ENCODE measurements at places on chromosomes 12 and 14.
A peak's percentile ranks its signal among the peaks of the same experiment; 100 is the strongest.

DNA sequence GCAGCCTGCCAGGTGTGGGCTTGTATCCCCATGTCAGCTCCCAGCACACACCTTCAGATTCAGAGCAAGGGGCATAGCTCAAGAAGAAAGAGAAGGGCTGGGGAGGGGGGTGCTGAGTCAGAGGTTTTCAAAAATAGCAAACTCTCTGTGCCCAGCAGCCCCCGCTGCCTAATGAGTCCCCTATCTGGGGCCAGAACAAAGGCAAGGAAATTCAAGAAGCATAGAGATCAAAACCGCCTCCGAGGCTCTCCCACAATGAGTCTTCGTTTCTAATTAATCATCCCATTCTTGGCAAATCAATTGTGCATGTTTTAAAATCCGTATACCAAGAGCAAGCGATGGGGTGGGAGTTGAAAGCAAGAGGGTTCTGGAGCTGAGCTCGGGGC, 19.5 kb upstream of the CMKLR1 start:
- no peak for DNase-seq

DNA sequence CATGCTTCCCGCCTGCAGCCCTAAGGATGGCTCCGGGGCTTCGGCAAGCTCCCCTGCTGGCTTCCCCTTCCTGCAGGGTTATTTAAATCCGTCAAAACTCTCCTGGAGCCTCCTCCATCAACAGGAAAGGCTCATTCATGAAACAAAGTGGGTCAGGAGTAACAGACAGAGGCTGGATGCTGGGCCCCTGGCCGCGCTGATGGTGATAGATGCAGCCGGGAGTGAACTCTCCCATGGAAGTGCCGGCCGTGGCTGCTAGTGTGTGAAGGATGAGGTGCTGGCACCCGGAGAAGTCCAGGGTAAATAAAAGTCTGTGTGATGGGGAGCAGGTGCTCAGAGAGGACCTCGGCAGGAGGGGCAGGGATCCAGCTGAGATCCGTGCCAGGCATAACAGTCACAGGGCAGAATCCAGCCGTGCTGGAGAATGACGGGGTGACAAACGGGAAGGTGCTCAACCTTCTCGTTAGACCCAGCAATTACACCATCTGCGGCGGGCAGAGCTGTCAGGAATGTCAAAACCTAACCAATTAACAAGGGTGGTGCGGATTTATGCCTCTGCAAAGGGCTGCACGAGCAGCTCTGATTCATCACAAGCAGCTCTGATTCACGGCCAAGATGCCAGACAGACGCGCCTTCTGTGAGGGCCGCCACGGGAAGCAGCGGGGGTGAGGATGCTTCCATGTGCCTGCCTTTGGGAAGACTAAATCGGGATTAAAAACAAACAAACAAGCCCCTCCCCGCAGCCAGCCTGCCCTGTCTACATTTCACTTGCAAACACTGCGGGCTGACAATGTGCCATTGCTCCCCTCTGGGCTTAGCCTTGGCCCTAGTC, 55.6 kb downstream of the SYNE3 start:
- peak; percentile 100 for DNase-seq

DNA sequence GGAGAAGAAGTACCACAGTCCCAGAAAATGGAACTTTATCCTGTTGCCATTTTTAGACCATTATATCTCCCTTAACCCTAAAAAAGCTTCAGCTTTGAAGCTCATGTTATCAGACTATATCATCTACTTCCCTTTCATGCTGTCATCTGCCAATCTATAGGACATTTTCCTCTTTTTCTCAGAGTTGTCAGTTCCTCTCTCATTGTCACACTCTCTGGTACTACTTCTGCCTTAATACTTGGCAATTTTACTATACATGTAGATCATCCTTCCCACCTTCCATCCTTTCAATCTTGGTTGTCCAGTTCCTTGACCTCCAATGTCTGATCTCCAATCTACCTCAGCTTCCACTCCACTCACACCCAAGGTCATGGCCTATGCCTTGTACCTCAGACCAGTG, 57.4 kb downstream of the SLC15A5 start:
- DNase-seq = no peak

DNA sequence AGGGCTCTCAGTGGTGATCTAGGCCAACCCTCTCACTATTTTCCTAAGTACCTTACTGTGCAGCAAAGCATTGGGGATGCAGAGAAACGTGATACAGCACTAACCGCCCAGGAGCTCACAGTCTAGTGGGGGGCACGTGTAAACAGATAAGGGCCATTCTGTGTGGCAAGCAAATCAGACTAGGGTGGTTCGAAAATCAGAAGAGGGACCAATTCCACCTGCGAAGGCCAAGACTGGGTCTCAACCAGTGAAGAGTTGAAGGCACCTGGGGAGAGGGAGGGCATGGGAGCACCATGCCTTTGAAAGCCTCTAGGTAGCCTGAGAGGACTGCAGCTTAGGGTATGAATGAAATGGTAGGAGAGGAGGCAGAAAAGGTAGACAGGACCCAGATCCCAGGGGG, 2.2 kb downstream of the PITPNM2 start:
- DNase-seq = no peak

- DNase-seq = no peak
Observed at GRCh38 chr12:55933799-55934742, 3.1 kb downstream of the DGKA start.

- DNase-seq = no peak
Observed at GRCh38 chr14:36362648-36363047, 42.2 kb upstream of the MBIP start.

GRCh38 chr12:97316321-97316720, 146.3 kb upstream of the RMST start:
- DNase-seq = no peak

- no peak for DNase-seq
Observed at GRCh38 chr12:101238800-101239329, 28.8 kb upstream of the SLC5A8 start.

GRCh38 chr12:6233121-6233971, 33.1 kb downstream of the CD9 start:
- DNase-seq = no peak
